Stimulated activated CD4-positive, alpha-beta T cell treated with anti-CD3 and anti-CD28 coated beads, Interleukin-12 subunit alpha, Interleukin-12 subunit beta, amount 100 ng/mL, for 48 hours (primary cell): ENCODE measurements at places on chromosomes 16 and 17.
A peak's percentile ranks its signal among the peaks of the same experiment; 100 is the strongest.

GRCh38 chr17:7486181-7486580 is 2.0 kb downstream of the POLR2A start:
- no peak for DNase-seq

GRCh38 chr16:74215249-74215648 is 81.4 kb upstream of the PSMD7 start:
- no peak for DNase-seq

GRCh38 chr16:54175169-54175551 is 111.4 kb downstream of the IRX3 start:
- no peak for DNase-seq

DNA sequence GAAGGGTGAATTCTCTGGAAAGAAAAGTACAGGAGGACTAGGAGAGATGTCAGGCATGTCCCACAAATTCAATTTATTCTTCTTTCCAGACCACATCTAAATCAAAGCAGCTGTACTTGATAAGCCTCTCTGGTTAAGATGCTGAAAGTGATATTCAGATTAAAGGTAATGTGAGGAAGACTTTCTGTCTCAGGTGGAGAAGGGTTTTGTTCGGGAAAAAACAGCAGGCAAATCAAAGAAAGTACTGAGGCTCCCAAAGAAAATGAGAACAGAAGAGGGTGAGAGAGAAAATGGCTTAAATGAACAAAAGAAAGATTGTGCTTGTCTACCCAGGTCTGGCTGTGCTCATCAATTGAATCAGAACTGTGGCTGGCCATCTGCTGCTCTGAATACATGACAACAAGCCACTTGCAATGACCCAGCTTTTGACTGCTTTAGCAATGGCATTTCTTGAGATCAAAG is 55.6 kb downstream of the MMD start:
- no peak for DNase-seq

GRCh38 chr17:45264430-45264829 is 2.5 kb upstream of the SPATA32 start:
- no peak for DNase-seq

- DNase-seq, result no peak
These were observed 476.8 kb upstream of the CDH11 start for GRCh38 chr16:65598621-65599020.

- no peak for DNase-seq
These were observed 8.5 kb upstream of the TMEM92 start for GRCh38 chr17:50265690-50266315.

DNA sequence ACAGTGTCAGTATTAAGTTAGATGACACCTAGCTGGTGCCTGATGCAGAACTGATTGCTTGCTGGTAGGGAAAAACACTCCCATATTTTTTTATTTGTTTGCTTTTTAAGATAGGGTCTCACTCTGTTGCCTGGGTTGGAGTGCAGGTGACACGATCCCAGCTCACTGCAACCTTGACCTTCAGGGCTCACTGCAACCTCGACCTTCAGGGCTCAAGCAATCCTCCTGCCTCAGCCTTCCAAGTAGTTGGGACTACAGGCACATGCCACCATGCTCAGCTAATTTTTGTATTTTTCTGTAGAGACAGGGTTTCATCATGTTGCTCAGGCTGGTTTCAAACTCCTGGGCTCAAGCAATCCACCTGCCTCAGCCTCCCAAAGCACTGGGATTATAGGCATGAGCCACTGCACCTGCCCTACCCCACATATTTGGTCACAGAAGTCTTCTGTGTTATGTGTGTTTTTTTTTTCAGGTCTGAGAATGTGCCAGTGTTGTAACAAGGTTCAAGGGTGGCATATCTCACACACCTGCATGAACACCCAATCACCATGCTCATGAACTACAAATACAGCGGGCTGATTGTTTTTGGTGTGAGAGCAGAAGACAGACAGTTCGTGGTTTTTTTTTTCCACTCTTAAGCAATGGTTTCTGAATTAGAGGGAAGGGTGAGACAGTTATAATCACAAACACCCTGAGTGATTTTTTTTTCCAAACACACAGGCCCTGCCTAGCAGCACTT is 22.8 kb downstream of the SPAG9 start:
- no peak for DNase-seq

DNA sequence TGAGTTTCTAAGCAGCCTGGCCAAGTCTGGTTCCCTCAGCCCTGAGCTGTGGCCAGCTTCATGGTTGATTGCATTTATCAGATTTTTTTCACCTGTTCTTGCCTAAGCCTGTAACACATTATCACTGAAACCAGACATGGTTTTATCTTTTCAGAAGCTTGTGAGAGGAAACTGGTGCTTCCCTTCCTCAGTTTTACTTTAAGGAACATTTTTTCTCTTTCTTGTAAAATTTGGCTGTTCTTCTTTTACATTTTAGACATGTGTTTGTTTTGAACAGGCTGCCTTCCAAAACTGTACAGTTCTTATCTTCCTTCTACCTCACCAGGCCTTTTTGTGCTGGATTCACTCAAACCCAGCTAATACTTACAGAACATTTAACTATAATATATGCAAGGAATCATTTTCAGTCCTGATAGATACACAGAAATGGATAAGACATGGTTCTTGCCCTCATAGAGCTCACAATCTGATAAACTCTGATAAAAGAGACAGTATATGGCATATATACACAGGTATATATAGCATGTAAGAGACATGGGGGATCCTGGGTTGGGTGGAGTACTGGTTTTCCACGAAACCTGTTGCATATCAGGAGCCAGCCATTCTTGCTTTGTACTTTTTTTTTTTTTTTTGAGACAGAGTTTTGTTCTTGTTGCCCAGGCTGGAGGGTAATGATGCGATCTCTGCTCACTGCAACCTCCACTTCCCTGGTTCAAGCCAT is 44.5 kb downstream of the ZNRF1 start:
- no peak for DNase-seq

DNA sequence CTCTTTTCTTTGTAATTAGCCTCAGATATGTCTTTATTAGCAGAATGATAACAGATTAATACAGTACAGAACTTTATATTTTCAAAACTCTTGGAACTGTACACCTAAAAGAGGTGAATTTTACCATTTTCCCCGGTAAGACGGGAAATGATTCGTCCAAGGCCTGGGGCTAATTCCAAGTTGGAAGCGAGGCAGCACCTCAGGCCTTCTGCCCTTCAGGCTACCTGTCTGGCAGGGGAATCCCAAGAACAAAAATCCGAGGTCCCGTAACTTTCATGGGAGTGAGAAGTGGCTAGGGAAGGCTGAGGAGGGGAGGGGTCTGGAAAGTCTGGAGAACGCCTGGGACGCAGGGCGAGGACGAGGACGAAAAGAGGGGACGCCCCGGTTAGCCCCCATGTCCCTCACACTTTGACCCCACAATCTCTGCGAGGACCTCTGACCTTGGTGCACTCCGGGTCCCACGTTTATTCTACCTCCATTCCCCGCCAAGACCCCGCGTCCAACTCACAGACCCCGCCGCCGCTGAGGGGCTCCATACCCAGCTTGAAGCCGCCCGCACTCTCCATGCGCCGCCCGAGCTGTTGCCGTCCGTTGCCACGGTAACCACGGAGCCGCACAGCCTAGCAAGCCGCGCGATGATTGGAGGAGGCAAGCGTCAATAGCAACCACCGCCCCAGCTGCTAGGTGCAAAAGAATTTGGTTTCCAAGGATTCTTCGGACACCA is at the start of gene HYDIN:
HYDIN (minus strand) TSS at position 601 of the 724 bp plus-strand sequence. CDS start 43,827 bp downstream, outside the sequence.
- peak; percentile 3 for DNase-seq

DNA sequence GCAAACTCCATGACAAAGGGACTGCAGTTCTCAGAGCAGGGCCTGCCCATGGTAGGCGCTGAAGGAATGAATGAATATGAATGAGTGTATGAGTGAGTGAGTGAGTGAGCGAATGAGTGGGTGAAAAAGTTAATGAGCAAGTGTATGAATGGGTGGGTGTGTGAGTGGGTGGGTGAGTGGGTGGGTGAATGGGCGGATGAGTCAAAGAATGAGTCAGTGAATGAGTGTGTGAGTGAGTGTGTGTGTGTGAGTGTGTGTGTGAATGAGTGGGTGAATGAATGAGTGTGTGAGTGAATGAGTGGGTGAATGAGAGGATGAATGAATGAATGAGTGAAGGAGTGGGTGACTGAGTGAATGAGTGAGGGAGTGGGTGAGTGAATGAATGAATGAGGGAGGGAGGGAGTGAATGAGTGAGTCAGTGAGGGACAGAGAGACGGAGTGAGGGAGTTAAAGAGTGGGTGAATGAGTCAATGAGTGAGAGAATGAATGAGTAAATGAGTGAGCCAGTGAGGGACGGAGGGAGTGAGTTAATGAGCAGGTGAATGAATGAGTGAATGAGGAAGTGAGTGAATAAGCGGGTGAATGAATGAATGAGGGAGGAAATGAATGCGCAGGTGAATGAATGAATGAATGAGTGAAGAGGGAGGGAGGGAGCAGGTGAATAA is 11.1 kb upstream of the CHMP6 start:
- no peak for DNase-seq

GRCh38 chr17:71631483-71631882 is 489.3 kb upstream of the SOX9 start:
- DNase-seq, result no peak

DNA sequence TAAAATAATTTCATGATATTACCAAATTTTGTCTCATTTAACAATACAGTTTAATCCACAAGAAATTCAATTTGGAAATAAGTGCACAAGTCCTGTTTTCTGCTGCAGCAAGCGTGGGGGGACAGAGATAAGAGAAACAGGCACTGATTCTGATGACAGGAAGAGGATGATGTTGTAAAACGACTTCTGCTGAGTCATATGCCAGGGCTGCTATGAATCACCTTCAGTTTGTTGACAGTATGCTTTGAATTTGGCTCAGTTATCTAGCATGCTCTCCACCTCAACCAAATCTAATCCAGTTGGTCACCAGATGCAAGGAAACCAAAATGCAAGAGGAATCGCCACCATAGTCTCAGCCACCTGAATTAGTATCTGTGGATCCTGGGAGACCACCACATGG is 244.1 kb upstream of the MON1B start:
- DNase-seq, result no peak

- no peak for DNase-seq
These were observed 68.3 kb downstream of the KANSL1 start for GRCh38 chr17:46124695-46125592.

- DNase-seq, result no peak
These were observed 23.1 kb downstream of the PRDM7 start for GRCh38 chr16:90053902-90054500.

GRCh38 chr16:31333686-31334649 is 21.0 kb upstream of the ITGAX start:
- no peak for DNase-seq

DNA sequence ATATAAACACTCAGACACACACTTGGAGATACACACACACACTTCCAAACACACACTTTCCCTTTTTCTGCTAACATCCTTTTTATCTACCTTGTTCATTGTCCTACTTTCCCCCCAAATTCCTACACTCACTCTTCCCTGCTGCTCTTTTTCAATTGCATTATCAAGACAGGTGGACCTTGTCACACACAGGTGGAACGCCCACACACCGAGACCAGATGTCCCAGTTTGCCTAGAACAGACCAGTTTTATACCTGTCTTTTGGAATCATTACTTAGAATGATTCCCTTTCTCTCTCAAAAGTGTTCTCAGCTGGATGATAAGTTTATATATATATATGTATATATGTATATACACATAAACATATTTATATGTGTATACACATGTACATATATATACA is 50.7 kb upstream of the ARHGAP44 start:
- DNase-seq, result no peak

DNA sequence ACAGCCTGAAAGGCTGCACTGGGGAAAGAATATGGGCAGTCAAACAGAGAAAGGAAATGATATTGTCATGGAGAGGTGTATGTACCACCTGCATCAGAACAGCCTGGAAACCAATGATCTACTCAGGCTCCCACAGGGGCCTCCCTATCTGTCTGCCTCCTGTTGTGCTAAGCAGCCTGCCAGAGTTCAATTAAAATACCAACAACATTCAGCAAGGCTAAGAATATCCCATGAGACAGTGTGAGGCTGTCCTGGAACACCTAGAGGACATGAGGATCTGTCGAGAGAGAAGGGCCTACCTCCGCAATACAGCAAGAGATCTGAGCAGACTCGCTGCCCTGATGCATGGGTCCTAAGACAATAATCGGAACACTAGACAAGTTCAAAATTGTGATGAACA is 8.4 kb downstream of the FXR2 start:
- DNase-seq, result no peak

GRCh38 chr16:82761236-82761635 is 134.5 kb downstream of the CDH13 start:
- no peak for DNase-seq

GRCh38 chr16:72241930-72242329 is 70.0 kb upstream of the PMFBP1 start:
- DNase-seq, result no peak

- DNase-seq, result no peak
These were observed 19.2 kb downstream of the ZNF200 start for GRCh38 chr16:3215601-3216262.

DNA sequence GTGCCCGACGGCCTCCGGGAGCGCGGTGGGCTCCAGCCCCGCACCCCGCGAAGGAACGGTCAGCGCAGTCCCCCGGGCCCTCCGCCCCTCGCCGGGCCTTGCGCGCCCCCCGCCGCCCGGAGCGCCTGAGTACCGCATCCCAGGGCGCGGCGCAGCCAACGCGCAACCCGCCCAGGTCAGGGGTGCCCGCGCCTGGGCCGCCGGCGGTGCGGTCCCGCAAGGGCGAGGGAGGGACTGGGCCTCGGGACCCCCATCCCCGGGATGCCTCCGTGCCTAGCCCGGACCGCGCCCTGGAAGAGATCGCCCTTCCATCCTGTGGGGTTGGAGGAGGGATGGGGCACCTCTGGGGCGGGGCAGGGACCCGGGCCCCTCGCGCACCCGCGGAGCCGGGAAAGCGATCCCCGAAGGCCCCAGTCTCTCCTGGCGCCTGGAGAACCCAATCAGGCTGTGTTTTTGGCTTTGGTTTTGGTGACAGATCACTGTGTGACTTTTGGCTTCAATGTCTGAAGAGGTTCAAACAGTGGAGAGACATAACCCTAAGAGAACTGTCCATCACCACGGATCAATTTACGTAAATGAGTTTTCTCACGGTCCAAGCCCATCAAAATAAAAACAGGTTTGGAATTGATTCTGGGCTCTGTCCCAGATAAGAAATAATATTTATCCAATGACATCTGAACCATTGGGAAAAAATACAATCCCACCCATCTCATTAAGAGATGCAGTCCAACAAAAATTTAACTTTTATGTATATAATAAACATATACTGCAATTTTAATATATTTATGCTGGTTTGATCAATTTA is 17.8 kb downstream of the ENPP7 start:
- no peak for DNase-seq

GRCh38 chr17:35243561-35244340 is 879 bp downstream of the SLFN5 start:
- peak; percentile 51 for DNase-seq

DNA sequence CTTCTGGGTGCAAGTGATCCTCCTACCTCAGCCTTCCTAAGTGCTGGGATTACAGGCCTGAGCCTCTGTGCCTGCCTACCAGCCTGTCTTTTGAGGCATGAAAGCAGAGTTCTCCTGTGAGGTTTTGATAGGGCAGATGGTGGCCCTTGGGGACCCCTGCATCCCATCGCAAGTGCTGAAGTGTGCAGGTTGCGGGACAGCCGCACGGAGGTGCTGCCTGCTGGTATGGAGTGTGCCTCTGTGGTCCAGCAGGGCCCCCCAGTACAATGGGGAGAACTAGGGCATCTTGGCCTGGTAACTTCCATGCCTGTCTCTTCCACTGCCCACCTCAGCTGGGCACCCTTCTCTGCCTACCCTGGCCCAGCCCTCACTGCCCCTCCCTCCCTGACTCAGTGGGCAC is 9.9 kb upstream of the NDRG4 start:
- DNase-seq, result no peak

GRCh38 chr17:77572065-77572601 is 386.4 kb upstream of the TNRC6C start:
- DNase-seq, result no peak

- no peak for DNase-seq
These were observed 23.8 kb downstream of the TMEM92 start for GRCh38 chr17:50298018-50298417.
